ELR (cell line): ENCODE measurements at places on chromosomes 1 and 21.

- DNase-seq: no peak
Observed at GRCh38 chr1:74012583-74012982, 185.4 kb downstream of the LRRIQ3 start.

GRCh38 chr1:244964112-244964971 lies 100.0 kb upstream of the HNRNPU start:
- peak; percentile 77 for DNase-seq

- peak; percentile 20 for DNase-seq
Observed at GRCh38 chr1:180994262-180994661, 28.4 kb downstream of the STX6 start.

- no peak for DNase-seq
Observed at GRCh38 chr1:236689713-236690569, 3.6 kb downstream of the ACTN2 start.

- DNase-seq: no peak
Observed at GRCh38 chr21:37658121-37658816, 258.0 kb downstream of the KCNJ6 start.

- no peak for DNase-seq
Observed at GRCh38 chr1:37606481-37607263, 10.9 kb upstream of the GNL2 start.

DNA sequence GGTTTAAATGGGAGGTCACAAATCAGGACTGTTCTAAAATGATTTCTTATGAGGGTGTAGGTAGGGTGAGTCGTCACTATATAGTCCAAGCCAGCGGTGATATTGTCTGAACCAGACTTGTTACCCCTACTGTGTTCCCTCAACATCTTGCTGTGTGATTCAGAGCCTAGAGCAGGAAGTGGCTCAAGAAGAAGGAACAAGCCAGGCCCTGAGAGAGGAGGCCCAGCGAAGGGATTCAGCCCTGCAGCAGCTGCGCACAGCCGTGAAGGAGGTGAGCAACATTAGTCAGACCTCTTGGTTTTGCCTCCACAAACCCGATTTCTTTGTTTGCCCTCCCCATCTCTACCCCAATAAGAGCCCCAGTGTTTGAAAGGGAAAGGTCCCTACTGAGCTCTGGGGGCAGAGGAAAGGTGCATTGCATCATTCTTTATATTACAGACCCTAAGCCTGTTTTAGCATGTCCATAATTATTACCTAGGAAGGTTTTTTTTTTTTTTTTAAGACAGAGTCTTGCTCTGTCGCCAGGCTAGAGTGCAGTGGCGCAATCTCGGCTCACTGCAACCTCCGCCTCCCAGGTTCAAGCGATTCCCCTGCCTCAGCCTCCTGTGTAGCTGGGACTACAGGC lies 5.0 kb upstream of the SH3BGRL3 start:
- peak; percentile 85 for DNase-seq

DNA sequence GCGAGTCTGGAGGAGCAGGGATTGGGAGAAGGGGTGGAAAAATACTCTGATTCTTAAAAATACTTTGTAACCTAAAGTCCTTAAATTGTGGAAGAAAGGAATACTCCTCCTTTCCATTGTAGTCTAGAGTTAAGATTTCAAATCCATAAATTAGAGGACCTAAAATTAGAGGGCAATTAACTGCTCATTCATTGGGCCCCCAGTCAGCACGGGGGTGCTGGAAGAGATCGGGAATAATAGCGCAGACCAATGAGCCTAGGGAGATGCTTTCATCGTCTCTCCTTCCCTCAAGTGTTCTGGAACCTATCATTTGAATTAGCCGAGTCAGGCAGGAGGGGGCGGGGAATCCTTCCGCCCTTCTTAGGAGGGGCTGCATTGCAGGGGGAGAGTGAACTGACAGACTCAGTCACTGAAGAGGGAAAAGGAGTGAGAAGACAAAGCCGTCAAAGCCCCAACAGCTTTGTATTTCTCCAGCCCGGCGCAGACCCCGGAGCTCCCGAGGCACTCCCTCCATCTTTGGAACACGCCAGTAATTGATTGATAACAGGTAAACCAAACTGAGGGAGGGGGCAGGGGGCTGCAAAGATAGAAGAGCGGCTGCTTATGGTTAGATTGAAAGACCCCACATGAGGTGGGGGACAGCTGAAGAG lies at the start of gene MLLT11:
Gene MLLT11 (plus strand): TSS at position 391 of the 650 bp plus-strand sequence. CDS start 6,828 bp downstream, outside the sequence.
- DNase-seq: peak; percentile 73

DNA sequence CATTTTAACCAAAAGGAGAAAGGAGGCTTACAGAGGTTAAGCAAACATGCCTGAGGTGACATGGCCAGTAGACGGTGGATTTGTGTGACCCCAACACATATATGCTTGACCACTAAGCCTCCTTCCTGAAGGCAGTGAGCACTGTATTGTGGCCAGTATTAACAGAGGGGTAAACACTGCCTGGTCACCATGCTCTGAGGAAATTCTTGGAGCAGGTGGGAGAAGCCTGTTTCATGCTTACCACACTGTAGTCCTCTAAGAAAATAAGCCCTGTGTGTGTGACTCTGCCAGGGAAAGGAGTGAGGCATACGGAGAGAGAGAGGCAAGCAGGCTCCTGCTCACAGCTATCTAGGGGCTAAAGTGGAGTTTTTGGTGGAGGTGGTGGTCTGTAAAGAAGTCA lies 102.7 kb downstream of the KCND3 start:
- no peak for DNase-seq

DNA sequence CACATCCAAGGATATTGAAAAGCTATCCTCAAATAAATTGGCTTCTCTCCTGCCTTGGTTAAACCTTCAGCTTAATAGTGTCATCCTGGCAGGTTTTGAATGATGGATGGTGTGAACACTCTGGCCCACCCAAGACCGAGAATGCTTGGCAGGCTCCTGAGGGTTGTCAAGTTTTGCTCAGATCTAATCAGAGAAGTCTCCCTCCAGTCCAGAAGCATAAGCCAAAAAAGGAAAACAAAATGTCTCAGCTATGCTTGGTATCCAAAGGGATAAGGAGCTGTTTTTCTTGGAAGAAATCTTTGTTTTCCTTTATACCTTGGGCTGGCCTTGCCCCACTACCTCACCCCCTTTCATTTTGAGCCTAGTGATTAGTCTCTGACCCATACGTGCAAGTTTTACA lies 172.7 kb downstream of the CRB1 start:
- no peak for DNase-seq

GRCh38 chr1:54812801-54813484 lies 11.8 kb upstream of the TTC22 start:
- no peak for DNase-seq
